Bone marrow (tissue), 2 donors: ENCODE measurements at places on chromosomes 1 and 21.

- DNase-seq, result no peak
These were observed 57.0 kb downstream of the GPR161 start for GRCh38 chr1:168079761-168080160.

GRCh38 chr1:10774615-10775310, 21.7 kb downstream of the CASZ1 start:
- no peak for DNase-seq

DNA sequence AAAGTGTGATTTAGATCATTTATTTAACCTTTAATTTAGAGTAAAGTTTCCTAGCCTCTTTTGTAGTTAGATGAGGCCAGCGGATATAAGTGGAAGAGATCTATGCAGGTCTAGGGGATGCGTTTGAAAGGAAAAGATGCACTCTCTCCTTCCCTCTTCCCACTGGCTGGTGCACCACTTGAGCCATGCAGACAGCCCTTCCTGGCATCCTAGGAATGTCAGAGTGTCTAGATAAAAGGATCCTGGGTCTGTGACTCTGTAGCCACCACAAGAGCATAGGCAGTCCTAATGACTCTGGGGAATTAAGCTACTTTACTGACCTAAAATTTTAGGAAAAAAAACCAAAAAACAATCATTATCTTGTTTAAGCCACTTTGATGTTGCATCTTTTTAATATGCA, 16.0 kb upstream of the STUM start:
- DNase-seq, result no peak

GRCh38 chr1:54120018-54120697, 32.6 kb downstream of the CDCP2 start:
- no peak for DNase-seq

GRCh38 chr21:42135386-42136052, 64.4 kb downstream of the UMODL1 start:
- no peak for DNase-seq

DNA sequence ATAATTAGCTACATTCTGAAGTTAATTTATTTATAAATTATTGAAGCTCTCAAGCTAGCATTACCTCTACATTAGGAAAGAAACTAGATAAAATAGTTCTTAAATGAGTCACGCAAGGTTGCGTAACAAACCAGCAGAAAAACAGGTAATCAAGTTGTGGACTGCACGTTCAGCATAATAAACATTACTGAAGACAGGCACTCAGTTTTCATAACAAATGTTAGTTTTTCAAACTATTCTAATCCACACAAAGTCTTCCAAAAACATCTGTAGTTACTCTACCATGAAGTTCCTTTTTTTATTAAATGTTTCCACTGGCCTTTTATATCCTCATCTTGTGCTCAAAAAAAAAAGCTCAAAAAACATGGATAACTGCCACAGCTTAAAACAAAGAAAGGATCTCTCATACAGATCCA, 1.3 kb downstream of the TOR1AIP2 start:
- DNase-seq, result no peak

DNA sequence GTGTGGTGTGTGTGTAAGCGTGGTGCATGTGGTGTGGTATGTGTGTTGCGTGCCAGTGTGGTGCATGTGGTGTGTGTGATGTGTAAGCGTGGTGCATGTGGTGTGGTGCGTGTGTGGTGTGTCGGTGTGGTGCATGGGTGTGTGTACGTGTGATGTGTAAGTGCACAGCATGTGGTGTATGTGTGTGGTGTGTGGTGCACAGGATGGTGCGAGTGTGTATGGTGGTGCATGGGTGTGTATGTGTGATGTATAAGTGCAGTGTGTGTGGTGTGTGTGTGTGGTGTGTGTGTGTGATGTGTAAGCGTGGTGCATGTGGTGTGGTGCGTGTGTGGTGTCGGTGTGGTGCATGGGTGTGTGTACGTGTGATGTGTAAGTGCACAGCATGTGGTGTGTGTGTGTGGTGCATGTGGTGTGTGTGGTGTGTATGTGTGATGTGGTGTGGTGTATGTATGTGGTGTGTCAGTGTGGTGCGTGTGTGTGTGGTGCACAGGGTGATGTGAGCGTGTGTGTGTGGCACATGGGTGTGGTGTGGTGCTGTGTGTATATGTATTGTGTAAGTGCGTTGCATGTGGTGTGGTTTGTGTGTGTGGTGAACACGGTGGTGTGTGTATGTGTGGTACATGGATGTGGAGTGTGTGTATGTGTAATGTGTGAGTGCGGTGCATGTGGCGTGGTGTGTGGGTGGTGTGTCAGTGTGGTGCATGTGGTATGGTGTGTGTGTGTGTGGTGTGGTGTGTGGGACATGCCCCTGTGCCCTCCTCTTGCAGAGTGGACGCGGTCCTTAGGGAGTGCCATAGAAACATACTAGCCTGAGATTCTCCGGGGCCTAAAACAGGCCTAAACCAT, 1.1 kb upstream of the C2CD2 start:
- no peak for DNase-seq

DNA sequence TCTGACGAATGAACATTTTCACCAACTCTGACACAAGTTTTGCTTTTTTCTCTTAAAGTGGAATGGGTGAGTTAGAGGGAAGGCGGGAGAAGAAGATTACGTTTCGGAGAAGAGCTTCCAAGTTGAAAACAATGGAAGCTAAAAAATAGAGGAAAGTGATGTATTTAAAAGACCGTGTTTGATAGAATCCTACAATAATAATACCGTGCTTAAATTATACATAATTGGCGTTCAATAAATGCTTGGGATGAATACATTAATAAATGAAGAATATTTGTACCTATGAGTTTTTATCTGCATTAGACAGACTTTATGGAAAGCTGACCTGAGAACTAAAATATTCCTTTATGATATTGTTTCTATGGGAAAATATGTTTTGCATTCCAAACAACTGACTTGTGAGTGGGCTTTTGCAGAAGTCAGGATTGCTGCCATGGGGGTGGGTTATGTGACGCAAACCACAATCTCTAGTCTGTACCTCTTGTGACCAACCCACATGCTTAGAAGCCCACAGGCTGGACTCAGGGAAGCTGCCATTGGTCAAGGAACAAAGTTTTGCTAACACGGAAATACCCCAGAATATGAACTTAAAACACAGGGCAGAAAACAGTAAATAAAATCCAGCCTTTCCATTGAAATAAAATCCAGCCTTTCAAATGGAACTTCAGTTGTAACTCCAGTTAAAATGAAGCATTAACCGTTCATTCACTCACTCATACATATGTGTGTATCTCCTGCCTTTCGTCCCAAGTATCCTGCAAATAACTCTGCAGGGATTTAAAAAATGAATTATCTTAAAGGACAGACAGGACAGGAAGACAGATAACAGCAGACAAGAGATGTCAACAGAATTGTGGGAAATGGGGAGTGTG, 21.3 kb upstream of the ATF3 start:
- no peak for DNase-seq

- DNase-seq, result no peak
These were observed 88.5 kb upstream of the BCL9 start for GRCh38 chr1:147452809-147453208.

DNA sequence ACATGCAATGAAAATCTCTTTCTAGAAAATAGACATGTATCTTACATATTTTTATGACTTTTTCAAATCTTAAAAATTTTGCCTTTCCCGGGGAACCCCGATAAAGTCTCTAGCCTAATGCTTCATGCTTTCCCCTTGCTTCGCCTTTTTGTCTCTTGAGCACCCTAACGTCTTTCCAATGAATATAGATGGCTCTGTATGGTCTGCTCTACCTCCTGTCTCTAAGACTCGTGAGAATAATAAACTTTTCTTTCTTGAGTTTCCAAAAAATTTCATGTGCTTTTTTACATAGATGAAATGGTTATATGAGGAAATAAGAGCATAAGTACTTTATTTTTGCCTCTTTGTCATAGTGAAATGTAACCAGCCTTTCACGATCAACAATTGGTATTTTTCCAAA, 202.6 kb downstream of the PDE4B start:
- no peak for DNase-seq

DNA sequence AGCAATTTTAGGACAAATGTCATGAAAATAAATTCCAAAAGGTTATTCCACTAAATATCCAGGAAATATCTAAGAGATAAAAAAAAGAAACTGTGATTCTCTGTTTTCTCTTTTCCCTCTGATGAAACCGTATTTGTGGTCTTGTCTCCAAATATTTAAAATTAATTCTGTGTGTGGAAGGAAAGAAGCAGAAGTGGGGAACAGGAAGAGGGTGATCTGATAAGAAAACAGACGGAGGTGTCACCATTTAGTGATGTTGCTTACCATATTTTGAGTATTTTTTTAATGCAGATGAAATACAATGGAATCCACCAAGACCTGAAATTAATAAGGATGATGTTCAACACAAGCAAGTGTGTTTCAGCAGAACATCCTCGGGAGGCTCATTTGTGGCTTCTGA, 29.6 kb downstream of the CLCA1 start:
- no peak for DNase-seq

DNA sequence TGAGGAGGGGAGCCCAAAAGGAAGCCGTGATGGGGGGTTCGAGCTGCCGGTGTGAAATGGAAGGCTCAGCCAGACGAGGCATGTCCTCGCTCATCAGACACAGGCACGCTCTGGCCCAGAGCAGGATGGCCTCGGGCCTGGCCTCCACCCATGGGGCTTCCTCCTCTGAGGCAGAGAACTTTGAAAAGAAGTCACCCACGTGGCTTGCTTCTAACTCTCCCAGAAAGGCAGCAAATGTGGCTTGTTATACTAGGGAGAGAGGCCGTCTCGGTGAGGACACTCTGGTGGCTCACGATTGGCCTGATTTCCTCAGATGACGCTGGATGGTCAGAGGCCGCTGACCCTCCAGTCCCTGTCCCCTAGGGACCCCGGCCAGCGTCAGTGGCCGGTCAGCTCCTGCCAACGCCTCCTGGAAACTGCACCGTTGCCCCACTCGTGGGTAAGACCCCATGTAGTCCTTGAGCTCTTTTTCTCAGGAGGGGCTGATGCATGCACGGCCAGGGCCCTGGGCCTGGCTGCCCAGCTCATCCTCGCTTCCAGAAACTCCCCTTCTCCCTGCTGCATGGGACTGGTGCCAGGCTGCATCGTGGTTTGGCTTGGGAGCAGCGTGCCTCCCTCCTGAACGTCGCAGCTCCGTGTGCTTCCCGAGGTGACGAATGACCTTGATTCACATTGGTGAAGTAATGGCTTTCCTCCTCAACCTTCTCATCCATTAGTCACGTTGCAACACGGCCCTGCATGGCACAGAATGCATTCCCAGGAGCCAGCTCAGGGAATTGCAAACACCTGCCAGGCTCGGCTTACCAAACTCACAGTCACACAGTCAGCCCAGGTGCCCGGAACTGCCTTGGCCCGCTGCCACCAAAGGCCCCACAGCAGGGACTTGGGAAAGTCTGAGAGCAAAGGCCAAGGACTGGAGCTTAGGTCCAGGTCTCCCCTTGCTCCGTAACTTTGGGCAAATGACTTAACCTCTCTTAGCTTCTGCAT, 58.8 kb downstream of the TOMM20 start:
- no peak for DNase-seq

DNA sequence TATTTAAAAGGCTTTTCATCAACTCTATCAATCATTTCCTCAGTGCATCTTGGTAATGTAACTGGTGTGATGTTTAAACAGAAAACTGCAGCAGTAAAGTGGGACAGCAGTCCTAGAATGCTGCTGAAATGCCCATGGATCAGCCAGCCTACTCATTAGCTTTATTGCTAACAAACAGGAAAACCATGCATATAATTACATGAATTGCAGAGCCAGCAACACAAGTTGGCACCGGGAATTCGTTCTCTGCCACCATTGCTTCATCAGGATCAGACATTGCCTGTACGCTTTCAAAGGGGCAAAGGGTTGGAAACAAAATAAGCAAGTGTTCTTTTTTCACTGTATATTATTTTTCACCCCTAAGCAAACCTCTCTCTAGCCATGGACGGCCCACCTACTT, 276.2 kb upstream of the LRRC7 start:
- DNase-seq, result no peak

- no peak for DNase-seq
These were observed 32.9 kb upstream of the SHCBP1L start for GRCh38 chr1:182985876-182986275.

DNA sequence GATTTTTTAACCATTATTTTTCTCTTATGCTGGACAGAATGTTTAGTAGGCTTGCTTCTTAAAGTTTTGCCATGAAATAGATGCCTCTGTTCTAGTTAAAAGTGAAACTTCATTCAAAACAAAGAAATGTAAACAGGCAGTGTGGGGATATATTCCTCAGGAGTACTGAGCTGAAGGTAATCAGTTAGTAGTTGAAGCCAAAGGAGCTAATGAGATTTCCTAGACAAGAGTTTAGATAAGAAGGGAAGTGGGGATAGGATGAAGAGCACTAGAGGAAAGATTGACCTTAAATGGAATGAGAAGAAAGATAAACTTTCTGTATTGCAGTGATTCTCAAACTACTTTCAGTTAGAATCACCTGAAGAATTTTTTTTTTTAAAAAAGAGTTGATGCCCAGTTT, 23.9 kb downstream of the PRRC2C start:
- no peak for DNase-seq

GRCh38 chr1:19610282-19610981, 33.7 kb upstream of the NBL1 start:
- no peak for DNase-seq

- peak; percentile 7 for DNase-seq
These were observed 78.1 kb upstream of the DNAH14 start for GRCh38 chr1:224851210-224851847.

DNA sequence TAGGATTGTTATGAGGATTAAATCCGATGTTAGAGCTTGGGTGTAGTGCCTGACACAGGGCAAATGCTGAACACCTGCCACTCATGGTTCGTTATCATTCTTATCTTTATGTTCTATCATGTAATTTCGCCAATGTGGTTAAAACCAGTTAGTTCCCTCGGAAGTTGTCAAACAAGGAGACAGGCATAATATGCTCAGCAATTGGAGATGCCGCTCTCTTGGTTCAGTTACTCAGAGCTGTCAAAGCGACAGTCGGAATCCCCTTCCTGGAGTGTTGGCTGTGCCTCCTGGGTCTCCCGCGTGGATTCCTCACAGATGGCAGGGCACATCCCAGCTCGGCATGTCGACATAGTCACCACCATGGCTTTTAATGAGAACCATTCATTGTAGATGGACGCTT, 192.2 kb downstream of the ROR1 start:
- DNase-seq, result no peak

DNA sequence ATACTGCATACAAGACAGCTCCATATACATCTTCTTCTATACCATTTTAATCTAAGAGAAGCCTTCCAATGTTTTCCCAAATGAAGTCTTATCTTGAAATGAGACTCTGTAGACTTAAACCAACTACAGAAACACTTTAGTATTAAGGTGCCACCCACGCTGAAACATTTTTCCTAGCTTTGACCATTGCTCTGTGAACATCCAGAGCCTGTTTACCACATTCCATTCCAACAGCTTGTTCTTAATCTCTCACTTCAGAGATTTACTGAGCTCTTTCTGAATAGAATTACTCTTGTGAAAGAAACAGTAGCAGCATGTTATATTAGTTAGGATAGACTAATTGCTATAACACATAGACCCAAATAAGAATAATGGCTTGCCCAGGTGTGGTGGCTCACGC, 19.6 kb upstream of the POGZ start:
- DNase-seq, result no peak

- DNase-seq, result no peak
These were observed 4.5 kb downstream of the PLXNA2 start for GRCh38 chr1:208239473-208240381.

DNA sequence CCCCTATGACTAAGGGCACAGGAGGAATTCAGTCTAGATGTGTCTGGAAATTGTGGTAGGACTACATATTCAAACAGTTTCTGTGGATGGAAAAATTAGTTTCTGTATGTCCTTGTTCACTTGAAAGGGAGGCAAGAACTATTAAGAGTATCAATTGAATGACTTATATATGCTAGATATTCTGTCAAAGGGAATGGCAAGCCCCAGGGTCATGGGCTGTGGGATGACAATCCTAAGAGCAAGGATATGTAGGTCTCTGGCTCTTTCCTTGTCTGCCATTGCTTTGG, 383.5 kb upstream of the B3GALT2 start:
- no peak for DNase-seq
